ENCODE measurements at places on chromosomes 2 and 18. TPM values are rescaled to one million over a fixed set of nuclear protein-coding genes. Genes with fewer than 3 reads are reported as not detected.
A peak's percentile ranks its signal among the peaks of the same experiment; 100 is the strongest.

DNA sequence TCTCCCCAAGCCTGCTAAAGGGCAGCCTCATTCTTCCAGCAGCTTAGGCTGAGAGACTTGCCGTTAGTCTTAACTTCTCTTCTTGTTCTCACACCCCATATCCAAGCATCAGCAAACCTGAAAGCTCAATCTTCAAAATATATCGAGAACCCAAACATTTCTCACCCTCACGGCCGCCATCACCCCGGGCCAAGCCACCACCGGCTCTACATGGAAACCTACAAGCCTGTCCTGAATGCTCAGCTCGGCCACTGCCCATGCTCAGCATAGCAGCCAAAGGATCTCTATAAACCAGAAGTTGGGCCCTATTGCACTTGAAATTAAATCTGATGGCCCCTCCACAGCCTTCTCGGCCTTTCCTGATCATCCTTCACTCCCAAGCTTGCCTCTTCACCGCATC, 2.1 kb downstream of the HS1BP3 start:
- H3K27me3 ChIP-seq: no peaks in the 10 kb centered on the region
- no peak overlapping the region for H3K4me3 ChIP-seq
- peaks cover 36% of the 10 kb centered on the region for H3K4me1 ChIP-seq

Gene EGR4
- not detected for total RNA-seq

- peak; percentile 44 for DNase-seq
- peak overlapping the region; percentile 90 for H3K27ac ChIP-seq
- no peaks in the 10 kb centered on the region for H3K27me3 ChIP-seq
- H3K4me1 ChIP-seq: peaks cover 60% of the 10 kb centered on the region
- H3K36me3 ChIP-seq: no peaks in the 10 kb centered on the region
These were observed 447 bp downstream of the RETSAT start for GRCh38 chr2:85353876-85354285.

Gene TMEM163
- 23.2 TPM for total RNA-seq

GRCh38 chr2:181784556-181784955, 104.2 kb upstream of the NEUROD1 start:
- H3K4me1 ChIP-seq: peaks cover 6% of the 10 kb centered on the region
- DNase-seq: no peak
- no peak overlapping the region for H3K4me3 ChIP-seq

Gene AP1S3
- total RNA-seq: 21.8 TPM

Gene SERPINB7
- 0.32 TPM for total RNA-seq
